GM19239 (cell line): ENCODE measurements at places on chromosomes 7 and 10.

DNA sequence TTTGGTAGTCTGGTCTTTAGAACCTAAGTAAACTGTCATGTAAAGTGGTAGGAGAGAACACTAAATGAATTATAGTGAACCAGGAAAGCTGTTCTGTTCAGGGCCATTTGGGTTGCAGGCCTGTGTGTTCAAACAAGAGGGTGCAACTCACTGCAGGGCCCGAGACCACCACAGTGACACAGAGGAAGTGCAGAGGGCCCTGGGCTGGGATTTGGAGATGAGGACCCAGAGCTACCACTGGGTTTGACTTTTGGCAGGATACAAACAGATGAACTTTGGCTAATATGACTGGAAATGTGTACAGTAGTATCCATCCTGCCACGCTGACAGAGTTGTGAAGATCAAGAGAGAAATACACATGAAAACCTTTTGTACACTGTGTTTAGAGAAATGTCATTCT lies 9.8 kb downstream of the MMP21 start:
- DNase-seq, result no peak

DNA sequence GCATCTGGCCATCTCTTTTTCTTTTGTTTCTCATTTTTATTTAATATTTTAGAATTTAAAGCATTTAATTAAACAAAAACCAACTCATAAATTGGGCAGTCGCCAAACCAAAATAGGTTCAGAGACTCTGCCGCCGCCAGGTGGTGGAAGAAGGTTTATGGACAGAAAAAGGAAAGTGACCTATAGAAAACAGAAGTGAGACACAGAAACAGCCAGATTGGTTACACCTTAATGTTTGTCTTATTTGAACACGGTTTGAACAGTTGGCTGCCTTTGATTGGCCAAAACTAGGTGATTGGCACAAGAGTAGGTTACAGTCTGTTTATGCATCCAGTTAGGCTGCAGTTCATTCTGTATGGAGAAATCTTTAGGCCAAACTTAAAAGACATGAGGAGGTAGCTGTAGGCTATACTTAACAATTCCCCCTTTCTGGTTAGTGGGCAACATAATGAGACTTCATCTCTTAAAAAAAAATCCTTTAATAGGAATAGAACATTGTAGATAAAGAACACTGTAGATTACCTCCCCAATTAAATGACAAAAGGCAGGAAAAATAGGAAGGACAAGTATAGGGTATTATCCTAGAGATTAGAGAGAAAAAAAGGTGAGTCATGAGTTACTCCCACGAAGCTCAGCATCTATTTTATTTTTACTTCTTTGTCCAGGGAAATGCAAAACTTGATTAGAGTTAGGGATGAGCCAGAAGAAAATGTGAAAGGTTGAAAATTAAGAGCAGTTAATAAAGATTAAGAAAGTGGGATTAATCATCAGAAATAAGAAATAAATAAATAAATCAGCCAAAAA lies 23.9 kb upstream of the CYCS start:
- DNase-seq, result no peak

GRCh38 chr10:100037758-100038315 lies 28.1 kb upstream of the DNMBP start:
- DNase-seq, result no peak

- DNase-seq, result no peak
These were observed 112.5 kb downstream of the KMT2E start for GRCh38 chr7:105126436-105126975.

GRCh38 chr7:135811506-135811905 lies 62.9 kb upstream of the FAM180A start:
- no peak for DNase-seq

DNA sequence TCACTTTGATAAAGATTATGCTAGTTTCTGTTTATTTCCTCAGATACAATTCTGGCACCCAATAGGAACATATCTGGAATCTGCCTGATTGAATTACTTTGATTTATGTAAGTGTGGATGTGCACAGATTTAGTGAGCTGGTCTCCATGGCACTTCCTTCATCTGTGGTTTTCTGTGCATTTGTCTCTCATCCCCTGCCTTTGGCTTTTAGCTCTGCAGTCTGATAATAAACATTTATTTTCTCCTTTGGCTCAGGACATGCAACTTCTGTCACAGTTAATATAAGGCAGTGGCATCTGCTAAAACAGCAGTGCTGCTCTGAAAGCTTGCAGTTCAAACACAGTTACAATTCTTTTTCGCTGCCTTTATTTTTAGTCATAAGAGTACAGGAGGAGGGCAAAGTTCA lies 273.7 kb upstream of the CHRM2 start:
- DNase-seq, result no peak
